ENCODE measurements at places on chromosomes 11 and 22.

GRCh38 chr11:60993615-60994014 lies 22.1 kb downstream of the CD6 start:
- DNase-seq: no peak

DNA sequence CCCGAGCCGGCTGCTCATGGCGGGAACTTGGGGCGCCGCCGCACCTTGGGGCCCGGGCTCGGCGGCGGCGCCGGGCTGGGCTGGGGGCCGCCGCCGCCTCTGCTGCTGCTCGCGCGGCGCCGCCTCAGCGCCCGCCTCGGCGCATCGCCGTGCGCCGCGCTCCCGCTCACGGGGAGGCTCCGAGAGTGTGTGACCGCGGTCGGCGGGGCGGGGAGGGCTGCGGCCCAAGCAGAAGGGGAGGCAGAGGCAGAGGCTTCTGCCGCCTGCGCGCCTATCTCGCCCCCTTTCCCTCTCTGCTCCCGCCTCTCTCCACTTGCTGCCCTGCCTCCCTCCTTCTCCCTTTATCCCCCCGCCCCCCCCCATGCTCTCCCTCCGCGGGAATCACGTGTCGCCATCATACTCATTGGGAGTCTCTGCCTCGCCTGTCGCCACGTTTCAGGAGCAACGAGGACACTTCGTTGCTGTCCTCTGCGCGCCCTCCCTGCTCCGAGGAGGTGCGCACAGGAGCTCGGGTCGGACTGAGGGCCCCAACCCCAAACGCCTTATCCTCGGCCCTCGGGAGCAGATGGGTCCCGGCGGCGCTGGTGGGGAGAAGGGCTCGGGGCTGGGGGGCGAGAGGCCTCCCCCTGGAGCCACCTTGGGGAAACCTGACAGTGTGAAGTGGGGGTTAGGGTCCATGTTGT lies at the start of gene GUCY1A2:
TSS of gene GUCY1A2 (minus strand) at position 258 of the 683 bp plus-strand sequence. CDS start 421 bp downstream, outside the sequence.
- DNase-seq: no peak

DNA sequence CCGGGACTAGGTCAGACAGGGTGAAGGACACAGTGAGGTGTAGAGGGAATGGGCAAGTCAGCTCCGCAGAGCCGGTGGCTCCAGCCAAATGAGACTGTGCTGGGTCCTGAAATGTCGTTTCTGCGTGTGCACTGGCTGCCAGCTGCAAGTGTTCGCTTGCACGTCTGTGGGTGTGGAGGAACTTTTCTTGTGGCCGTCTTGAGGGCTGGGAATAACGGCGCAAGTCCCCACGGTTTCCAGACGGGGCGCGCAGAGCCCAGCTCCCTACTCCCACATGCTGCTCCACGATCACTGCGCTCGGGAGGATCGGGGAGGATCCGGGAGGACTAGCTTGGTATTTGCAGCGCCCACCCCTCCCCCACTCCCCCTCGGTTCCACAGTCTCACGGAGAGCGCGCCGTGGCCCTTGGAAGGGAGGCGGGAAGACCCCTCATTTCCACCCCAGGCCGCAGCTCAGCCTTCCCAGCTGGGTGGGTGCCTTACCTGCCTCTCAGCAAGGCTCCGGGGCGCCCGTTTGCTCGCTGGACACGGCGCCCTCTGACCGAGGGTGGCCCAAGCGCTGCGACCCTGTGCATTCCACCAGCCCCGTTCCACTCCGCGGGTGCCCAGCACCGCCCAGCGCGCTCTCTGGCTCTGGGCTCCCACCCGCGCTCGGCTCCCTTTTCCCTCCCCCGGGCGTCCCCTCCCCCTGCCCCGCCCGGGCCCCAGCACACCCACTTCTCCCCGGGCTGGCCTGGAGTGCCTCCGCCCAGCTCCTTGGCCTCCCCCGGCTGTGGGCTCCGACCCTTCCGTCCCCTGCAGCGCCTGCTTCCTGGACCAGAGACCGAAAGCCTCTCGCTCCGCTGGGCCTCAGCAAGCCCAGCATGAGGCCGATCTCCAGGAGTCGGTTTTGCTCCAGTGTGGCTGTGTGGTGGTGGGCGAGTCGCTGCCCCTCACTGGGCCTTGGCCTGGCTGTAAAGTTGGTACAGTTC lies at the start of gene KCNE3:
TSS of gene KCNE3 (minus strand) at position 634 of the 970 bp plus-strand sequence. CDS start 9,986 bp downstream, outside the sequence.
- DNase-seq: no peak

GRCh38 chr11:26621132-26621531 lies 49.1 kb upstream of the MUC15 start:
- DNase-seq: peak; percentile 92

- no peak for DNase-seq
Observed at GRCh38 chr22:46602025-46602424, 18.2 kb upstream of the GRAMD4 start.

DNA sequence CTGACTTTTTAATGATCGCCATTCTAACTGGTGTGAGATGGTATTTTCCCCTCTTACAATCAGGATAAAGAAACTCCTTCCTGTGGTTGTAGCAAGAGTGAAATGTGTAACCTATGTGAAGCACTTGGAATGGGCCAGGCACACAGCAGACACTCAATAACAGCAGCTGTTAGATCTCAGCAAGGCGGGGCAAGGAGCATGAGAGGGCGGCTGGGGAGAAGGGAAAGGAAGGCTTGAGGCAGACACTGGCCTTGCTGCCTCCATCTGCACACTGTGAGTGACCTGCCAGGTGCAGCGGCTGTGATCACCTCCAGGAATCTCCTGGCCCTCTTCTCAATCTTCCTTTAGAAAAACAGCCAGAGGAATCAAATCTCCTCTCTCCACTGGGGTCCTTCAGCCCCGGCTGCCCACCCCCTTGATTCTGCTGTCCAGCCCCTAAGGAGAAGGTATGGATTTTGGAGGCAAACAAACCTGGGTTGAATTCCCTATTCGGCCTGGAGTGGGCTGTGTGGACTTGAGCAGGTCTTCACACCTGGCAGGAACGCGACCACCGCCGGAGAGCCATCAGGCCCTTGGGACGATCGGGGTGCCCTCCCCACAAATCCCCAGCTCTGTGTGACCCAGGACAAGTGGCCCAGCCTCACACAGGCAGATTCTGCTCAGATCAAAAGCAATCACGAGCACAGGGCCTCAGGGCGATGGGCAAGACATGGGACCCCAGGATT lies 49.0 kb downstream of the RPUSD4 start:
- DNase-seq: no peak

- peak; percentile 36 for DNase-seq
Observed at GRCh38 chr11:44575288-44575672, 9.8 kb downstream of the CD82 start.

- no peak for DNase-seq
Observed at GRCh38 chr11:46528445-46529094, 65.3 kb downstream of the AMBRA1 start.

DNA sequence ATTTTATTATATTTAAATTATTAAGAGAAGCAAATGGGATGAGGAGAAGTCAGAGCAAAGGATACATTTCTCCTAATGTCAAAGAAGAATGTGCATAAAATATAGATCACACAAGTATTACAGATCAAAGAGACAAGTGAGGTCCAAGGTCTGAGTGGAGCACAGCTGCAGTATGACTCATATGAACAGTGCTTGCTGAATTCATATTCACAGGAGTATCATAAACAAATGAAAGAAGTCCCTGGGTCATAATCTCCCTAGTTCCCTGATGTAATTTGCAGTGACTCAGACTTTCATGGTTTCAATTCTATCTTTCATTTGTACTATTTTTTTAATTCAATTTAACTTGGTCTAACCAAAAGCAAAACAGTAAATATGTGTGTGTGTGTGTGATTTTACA lies 499.0 kb upstream of the CCDC179 start:
- DNase-seq: peak; percentile 51

- no peak for DNase-seq
Observed at GRCh38 chr11:70828593-70829082, 423.7 kb downstream of the SHANK2 start.

DNA sequence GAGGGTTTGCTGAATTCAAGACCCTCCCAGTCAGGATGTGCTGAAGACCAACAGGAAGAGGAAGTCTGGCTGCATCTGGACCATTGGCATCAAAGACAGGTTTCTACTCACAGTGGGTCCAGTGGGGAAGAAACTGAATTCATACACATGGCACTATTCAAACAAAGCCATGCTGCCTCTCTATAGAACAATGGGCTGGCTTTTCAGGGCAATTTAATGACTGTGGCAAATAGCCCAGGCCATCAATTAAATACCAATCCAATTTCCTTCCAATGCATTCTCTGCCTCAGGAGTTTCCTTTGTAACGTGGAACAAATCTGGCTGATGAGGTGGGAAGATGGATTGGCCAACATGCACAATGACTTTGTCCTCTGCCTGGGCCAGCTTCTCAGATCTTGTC lies 98.6 kb downstream of the SEZ6L start:
- no peak for DNase-seq

GRCh38 chr11:89235976-89236375 lies 58.3 kb downstream of the TYR start:
- DNase-seq: no peak

GRCh38 chr22:36086629-36087254 lies 58.1 kb upstream of the RBFOX2 start:
- no peak for DNase-seq

DNA sequence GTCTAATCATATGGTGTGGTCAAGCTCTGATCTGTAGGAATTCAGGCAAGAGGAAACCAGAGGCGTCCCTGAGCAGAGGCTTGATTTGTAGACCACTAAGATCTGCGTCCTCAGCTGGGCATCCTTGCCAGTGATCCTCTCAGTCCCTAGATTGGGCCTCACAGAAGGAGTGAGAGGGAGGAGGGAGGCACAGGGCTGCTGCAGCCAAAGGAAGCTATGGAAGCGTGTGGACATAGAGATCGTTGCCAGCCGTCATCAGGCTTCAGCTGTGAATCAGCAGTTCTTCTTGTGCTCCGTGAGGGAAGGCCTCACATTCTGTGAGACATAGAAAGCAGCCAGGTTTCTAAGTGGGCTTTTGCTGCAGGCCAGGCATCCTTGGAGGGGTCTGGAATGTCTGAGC lies 254.6 kb upstream of the KIRREL3 start:
- DNase-seq: no peak

DNA sequence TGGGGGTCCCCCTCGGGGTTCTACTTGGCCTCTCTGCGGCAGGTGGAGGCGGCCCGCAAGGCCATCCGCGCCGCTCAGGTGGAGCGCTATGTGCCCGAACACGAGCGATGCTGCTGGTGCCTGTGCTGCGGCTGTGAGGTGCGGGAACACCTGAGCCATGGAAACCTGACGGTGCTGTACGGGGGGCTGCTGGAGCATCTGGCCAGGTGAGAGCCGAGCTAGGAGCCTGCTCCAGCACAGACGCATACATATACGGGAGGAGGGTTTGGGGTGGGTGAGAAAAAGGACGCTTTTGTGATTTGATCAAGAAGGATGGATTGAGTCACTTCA lies 415 bp downstream of the CENATAC start:
- DNase-seq: no peak

GRCh38 chr11:16404781-16405285 lies 48.5 kb upstream of the SOX6 start:
- DNase-seq: no peak

DNA sequence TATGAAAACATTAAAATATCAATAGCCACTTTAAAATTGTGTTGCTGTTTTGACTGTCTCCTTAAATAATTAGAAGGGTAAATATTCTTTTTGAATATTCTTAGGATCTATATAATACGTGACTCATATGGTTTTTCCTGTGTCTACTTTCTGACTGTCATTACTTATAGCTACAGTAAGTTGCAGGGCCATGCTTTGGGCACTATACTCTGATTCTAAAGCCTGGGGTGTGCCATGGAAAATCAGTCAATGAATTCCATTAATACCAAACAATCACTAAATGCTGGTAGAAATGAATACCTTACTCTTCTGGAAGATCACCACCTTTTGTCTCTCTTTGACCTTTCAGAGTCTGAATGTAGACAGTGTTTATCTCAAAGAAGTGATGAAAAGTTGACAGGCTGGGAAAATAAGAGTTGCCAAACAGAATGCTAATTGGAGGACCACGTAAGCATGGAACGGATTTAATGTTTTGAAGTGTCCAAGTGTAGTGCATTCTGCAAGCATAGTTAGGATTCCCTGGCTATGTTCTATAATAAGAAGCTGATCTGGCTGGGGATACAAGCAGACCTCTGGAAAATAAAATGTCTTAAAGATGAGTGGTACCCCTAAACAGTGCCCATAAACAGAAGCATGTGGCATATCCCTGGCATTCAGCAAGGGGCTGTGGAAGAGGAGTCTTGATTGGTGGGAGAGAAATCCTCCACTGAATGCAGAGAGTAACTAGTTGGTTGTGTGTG lies 16.8 kb downstream of the LUZP2 start:
- no peak for DNase-seq

GRCh38 chr22:24435861-24436371 lies 8.5 kb downstream of the ADORA2A start:
- DNase-seq: no peak

GRCh38 chr22:22076361-22076760 lies 93.8 kb upstream of the TOP3B start:
- DNase-seq: no peak

- no peak for DNase-seq
Observed at GRCh38 chr11:723120-723883, 17.3 kb downstream of the EPS8L2 start.

DNA sequence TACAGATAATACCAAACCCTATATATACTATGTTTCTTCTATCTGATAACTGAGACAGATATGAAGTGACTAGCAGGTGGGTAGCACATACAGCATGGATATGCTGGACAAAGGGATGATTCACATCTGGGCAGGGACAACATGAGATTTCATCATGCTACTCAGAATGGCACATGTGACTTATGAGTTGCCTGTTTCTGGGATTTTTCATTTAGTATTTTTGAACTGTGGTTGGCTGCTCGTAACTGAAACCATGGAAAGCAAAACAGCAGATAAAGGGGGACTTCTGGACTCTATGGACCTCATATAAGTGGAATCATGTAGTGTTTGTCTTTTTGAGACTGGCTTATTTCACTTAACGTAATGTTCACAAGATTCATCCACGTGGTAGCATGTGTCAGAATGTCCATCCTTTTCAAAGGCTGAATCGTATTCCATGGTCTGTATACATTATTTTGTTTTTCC lies 883.0 kb downstream of the TBC1D22A start:
- DNase-seq: no peak

- DNase-seq: no peak
Observed at GRCh38 chr11:73201249-73201648, 16.8 kb upstream of the P2RY2 start.

DNA sequence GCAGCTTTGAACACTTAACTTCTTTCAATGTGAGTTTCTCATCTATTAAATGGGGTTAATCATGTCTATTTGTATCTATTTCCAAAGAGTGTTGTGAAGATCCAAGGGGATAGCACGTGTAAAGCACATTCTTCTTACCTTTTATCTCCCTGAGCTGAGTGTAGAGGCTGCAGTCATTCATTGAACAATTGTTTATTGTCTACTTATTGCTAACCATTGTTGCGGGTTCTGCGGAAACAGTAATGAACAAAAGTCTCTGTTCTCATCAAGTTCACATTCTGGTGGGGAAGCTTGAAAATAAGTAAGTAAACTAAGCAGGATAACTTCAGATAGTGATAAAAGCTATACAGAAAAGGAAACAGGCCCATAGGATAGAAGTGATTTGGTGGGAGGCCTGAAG lies 27.4 kb upstream of the PLET1 start:
- no peak for DNase-seq

GRCh38 chr11:73951797-73952196 lies 971 bp downstream of the DNAJB13 start:
- no peak for DNase-seq

DNA sequence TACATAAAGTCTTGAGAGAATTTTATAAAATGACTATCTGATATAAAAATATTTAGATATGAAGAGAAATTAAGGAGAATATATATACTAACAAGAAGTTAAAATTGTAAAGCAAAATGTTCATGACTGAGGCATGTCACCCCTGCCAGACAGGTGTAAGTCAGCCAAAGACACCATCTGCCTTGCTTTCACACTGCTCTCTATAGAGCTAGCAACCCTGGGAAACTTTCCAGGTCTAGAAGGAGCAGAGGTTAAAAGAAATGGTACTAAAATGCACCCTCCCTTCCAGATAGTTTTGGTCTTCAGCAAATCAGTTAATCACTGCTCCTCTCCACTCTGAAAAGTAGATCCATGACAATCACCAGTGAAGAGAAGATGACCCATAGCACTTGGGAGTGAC lies 16.5 kb downstream of the PPP2R1B start:
- no peak for DNase-seq

All from RWPE1 (cell line).